ENCODE measurements at places on chromosomes 7 and 10. TPM values are rescaled to one million over a fixed set of nuclear protein-coding genes. Genes with fewer than 3 reads are reported as not detected.

DNA sequence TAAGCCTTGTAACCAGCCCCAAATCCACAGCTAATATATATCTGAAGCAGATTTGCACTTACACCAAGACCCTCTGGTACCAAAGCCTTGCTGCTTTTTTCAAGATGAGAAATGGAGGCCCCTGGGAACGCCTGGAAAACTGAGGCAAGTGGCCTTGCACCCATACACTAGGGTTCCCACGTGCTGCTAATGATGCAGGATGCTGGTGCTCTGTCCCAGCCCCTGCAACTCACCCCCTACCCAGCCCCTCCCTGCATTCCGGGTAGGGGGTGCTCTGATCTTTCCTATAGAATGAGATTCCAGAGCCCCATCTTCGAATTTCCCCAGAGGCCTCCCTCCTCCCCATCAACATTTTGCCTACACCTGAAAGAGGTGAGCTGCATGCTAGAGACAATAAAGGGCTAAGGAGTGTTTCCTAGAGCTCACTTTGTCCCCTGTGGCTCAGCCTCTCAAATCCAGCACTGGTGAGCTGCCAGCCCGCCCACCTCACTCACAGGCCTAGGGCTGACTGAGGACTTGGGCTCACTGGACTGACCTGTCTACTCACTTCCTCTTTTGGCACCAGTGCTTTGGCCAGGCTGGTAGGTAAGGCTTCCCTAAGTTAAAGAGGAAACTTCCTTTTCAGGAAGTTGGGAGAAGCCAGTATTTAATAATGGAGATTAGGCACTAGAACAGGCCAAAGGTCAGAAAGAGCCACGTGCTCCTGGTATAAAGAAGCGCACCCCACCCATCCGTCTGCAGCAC is 9.8 kb downstream of the RBP4 start:
- H3K36me3 ChIP-seq, result no peaks in the 10 kb centered on the region
- no peak overlapping the region for H3K4me3 ChIP-seq
- H3K27ac ChIP-seq, result no peak overlapping the region
- H3K4me1 ChIP-seq, result no peaks in the 10 kb centered on the region
- DNase-seq, result no peak

KCP gene
- not detected for total RNA-seq

VGF gene
- total RNA-seq, result 0.18 TPM

HABP2 gene
- not detected for total RNA-seq

All from IMR-90 (cell line).